Inflammatory macrophage treated with lipopolysaccharide for 1 hour (primary cell): ENCODE measurements at places on chromosomes 1 and 21.

DNA sequence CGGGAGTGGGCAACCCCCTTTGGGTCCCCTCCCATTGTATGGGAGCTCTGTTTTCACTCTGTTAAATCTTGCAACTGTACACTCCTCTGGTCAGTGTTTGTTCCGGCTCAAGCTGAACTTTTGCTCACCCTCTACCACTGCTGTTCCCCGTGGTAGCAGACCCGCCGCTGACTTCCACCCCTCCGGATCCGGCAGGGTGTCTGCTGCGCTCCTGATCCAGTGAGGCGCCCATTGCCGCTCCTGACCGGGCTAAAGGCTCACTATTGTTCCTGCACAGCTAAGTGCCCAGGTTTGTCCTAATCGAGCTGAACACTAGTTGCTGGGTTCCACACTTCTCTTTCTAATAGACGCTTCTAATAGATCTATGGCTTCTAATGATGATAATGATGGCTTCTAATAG, 488.6 kb downstream of the MRPL39 start:
- no peak for DNase-seq

GRCh38 chr1:193448682-193449461, 262.5 kb upstream of the B3GALT2 start:
- no peak for DNase-seq

DNA sequence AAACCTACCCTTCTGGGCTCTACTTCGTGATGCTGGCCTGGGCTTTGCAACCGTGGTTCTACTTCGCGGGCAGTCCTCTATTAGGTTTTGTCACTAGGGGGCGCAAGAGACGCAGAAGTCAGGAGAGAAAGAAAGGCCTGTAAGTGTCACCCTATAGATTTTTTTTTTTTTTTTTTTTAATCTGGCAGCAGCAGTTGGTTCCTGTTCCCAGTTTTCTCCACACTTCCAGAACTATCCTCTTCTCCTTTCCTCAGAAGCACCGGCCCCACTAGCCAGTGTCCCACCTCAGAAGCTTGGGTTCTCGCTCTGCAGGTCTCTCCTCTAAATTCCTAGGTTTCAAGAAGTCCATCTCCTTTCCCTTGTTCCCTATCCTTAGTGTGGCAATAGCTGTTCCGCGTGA, 9.1 kb upstream of the LCE2D start:
- DNase-seq: peak; percentile 28

GRCh38 chr1:234713859-234714258, 103.9 kb upstream of the IRF2BP2 start:
- no peak for DNase-seq

- DNase-seq: no peak
Measured at GRCh38 chr21:32348604-32349332, 44.0 kb downstream of the URB1 start.

- no peak for DNase-seq
Measured at GRCh38 chr1:6861075-6861724, 75.9 kb downstream of the CAMTA1 start.

- no peak for DNase-seq
Measured at GRCh38 chr1:231682779-231683178, 56.2 kb downstream of the DISC1 start.

DNA sequence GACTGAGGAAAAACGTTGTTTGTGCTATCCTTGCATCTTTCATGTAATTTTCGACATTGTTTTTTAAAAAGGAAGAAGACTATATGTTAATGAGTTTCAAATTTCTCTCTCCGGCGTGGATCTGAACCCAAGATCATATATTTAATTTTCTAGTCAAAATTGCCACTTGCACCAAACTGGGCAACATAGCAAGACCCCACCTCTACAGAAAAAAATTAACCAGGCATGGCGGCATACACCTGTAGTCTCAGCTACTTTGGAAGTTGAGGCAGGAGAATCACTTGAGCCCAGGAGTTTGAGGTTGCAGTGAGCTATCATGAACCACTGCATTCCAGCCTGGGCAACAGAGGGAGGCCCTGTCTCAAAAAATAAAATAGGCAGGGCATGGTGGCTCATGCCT, 16.5 kb upstream of the RABGAP1L start:
- DNase-seq: no peak

- no peak for DNase-seq
Measured at GRCh38 chr1:14111121-14111520, 411.1 kb downstream of the PRDM2 start.

- DNase-seq: no peak
Measured at GRCh38 chr1:6554907-6555778, at the start of gene TAS1R1. TAS1R1 (plus strand) TSS chr1:6555307; CDS start chr1:6555374, 67 bp downstream.

- no peak for DNase-seq
Measured at GRCh38 chr1:86542631-86543030, 4.2 kb upstream of the CLCA4 start.

DNA sequence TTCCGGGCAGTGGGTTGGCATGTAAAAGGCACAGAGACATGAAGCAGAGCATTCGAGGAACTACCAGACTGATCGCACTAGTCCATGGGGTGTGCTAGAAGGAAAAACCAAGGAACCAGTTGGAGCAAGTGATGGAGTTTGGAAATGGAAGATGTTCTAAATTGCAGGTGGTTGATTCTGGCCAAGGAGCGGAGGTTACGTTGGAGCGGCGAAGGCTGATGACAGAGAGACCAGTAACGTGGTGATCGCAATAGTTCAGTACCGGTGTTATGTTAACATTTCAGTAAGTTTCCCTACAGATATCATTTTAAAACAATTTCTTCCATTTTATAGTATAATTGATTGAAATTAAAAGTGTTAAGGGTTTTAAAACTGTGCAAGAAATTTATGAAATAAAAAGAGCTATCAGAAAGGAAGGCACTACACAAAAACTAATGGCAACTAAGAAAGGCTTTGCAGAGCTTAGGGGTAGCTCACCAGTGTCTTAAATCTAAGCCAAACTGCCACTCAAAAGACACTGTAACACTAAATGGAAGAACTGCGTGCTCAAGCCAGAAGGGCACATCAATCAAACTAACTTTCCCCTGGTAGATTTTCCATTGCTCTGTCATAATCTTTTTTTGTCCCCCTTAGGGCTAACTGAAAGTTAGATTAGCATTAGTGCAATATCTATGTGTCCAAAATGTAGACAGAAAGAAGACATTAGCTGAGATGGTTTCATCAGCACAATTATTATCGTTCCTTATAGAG, 11.3 kb upstream of the HEATR1 start:
- DNase-seq: no peak
